AG04449 (cell line): ENCODE measurements at places on chromosomes 1 and 21.

- DNase-seq: no peak
Measured at GRCh38 chr1:196462086-196462485, 146.2 kb downstream of the KCNT2 start.

DNA sequence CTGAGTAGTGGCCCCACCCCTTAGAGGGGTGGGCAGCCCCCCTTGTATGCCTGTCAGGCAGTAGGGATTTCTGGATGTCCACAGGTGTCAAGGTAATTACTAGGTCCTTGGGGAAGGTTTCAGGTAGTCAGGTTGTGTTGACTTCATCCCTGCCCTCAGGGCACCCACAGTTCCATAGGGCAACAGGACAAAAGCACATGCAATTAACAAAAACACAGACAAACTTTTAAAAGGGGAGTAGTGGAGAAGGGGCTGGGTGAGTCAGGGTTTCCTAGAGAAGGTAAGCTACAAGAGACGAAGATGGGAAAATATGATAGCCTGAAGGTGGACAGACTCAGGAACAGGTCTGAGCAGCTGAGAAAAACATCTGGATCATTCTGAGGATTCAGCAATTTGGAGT is 14.1 kb downstream of the KRTCAP2 start:
- no peak for DNase-seq

GRCh38 chr1:215146240-215146975 is 63.9 kb downstream of the KCNK2 start:
- DNase-seq: no peak

GRCh38 chr1:43446388-43446740 is 7.4 kb downstream of the HYI start:
- no peak for DNase-seq

DNA sequence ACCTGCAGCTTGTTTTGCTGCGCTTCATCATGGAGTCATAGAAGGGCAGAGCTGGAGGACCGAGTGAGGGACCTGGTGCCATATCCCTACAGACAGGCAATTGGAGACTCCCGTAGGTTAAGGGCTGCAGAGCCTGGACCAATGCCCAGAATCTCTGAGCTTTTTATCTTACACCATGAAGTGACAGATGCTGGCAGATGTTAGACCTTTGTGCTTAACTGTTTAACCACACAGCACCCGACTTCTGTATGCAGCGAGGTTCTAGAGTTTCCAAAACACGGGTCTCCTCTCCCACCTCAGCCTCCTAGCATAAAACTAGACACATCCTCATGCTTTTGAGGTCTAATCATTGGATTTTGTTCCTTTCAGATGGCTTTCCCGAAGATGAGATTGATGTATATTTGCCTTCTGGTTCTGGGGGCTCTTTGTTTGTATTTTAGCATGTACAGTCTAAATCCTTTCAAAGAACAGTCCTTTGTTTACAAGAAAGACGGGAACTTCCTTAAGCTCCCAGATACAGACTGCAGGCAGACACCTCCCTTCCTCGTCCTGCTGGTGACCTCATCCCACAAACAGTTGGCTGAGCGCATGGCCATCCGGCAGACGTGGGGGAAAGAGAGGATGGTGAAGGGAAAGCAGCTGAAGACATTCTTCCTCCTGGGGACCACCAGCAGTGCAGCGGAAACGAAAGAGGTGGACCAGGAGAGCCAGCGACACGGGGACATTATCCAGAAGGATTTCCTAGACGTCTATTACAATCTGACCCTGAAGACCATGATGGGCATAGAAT is 47.6 kb downstream of the B3GALT5 start:
- DNase-seq: peak; percentile 50

- no peak for DNase-seq
Measured at GRCh38 chr1:53478502-53478818, 19.3 kb downstream of the DMRTB1 start.

- DNase-seq: no peak
Measured at GRCh38 chr1:242002072-242002471, 3.2 kb upstream of the MAP1LC3C start.

DNA sequence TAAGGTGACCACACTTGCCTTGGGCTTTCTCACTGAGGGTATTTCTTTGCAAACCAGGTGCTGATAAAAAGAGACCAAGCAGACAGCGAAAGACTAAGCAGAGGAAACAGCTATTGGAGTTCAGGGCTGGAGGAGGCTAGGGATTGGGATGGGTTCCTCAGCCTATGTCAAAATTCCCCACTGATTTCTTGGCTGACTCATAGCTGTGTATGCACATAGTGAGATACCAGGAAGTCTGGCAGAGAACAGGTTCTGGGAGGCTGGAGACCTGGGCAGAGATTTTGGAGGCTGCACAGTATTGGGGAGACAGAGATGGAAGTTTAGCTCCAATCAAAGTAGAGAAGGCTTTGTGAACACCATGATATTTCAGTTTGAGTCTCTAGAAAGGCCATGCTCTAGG is 25.3 kb downstream of the YARS1 start:
- no peak for DNase-seq

DNA sequence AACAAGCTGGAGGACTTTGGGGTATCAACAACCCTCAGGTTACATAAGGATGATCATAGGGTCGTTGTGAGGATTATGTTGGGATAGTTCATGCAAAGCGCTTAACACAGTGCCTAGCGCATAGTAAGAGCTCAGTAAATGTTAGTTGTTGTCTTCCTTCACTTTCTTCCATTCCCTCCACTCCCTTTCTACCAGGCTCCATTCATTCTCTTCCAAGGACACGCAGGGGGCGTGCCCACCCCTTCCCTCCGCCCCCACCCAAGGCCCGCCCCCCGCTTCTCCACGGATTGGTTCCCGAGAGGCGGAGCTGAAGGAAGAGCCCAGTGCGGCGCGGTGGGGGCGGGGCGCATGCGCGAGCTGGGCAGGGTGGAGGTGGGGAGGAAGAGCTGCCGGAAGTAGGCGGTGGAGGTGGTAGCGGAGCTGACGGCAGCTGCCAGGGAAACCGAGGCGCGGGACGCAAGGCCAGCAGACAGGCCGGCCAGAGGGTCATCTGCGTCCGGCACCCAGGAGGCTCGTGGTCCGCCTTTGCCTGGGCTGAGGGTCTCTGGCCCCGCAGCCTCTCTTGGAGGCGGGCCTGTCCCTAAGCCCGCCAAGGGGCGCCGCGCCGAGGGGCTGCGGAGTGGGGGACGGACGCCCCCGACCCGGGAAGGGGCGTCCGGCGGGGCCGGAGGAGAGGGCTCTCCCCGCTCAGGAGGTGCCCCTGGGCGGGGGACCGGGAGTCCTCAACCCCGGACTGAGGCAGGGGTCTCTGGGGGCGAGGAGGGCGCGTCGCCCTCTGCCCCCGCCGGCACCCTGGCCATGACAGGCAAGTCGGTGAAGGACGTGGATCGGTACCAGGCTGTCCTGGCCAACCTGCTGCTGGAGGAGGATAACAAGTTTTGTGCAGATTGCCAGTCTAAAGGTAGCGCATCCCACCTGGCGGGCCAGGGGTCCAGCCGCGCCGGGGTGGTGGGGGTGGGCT is at the start of gene SMAP2:
Gene SMAP2, plus strand, starts transcription at position 405 of the 961 bp plus-strand sequence. Its CDS starts 394 bp downstream, at position 799.
- no peak for DNase-seq

GRCh38 chr1:17297991-17298390 is 10.0 kb upstream of the PADI4 start:
- no peak for DNase-seq

GRCh38 chr1:44135886-44136285 is 5.5 kb downstream of the KLF18 start:
- DNase-seq: no peak

GRCh38 chr1:8420318-8420717 is 102.4 kb downstream of the SLC45A1 start:
- no peak for DNase-seq

DNA sequence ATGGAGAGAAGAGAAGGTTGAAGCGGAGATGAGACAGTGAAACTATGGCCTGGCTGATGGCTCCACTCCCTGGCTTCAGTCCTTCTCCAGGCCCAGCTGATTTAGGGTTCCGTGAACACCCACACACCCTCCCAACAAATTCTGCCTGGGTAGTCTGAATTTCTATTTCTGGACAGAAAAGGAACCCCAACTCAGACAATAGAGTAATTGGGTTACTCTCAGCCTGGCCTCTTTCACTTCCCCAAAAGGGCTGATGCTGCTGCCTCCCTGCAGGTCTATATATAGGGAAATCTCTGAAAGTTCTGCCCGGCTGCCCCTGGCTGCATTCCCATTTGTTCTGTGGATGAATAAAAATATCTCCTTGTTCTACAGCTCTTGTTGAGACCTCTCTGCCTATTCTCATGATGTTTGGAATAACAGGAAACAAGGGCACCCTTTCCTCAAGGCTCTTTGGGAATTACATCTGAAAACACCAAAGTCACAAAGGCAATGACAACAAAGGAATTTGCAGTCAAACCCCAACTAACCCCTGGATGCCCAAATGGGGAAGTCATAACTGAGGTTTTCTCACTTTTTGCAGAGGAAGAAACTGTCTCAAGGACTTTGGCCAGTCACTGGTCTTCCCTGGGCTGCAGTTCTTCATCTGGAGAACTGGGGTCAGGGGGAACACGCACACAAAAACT is 11.4 kb upstream of the ZSCAN20 start:
- DNase-seq: no peak

GRCh38 chr1:42786097-42786496 is 1.3 kb downstream of the TMEM269 start:
- no peak for DNase-seq

GRCh38 chr1:210049616-210050015 is 111.6 kb downstream of the SYT14 start:
- DNase-seq: no peak

- DNase-seq: no peak
Measured at GRCh38 chr1:227709451-227709850, 25.7 kb downstream of the JMJD4 start.

GRCh38 chr1:6545276-6546112 is 8.8 kb downstream of the NOL9 start:
- DNase-seq: no peak

- DNase-seq: no peak
Measured at GRCh38 chr1:11045428-11046269, 1.4 kb downstream of the MASP2 start.

DNA sequence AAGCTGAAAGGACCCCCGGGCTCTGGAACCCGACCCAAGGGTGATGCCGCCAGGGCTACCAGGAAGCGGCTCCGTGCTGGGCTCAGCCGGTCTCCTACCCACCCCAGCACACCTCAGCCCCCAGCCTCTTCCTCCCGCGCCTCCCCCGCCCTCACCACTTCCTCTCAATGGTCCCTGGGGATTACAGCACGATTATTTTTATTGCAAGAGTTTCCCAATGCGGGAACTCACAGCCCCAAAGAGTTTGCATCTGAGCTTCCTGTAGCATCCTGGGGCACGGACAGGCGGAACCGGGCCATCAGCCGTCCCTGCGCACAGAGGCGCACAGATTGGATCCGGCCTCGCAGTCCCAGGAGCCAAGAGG is 8.7 kb upstream of the SLX9 start:
- DNase-seq: no peak

DNA sequence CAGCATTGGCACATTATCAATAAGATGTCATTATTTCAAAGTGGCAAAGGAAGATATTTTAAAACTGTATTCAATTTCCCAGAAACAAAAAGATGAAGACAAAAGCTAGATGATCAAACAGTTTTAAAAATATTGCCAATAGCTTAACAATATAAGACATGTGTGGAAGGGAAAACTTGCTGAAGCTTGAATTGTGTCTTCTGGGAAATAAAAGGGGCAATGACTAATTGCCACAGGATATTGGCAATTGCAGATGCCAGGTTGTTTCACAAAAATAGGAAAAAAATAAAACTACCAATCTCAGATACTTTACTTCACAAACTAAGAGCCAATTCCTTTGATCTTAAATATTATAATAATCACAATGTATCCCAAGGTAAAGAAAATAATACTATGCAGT is 679.8 kb upstream of the ADAMTS5 start:
- no peak for DNase-seq

- DNase-seq: no peak
Measured at GRCh38 chr1:193417945-193418744, 231.7 kb upstream of the B3GALT2 start.

DNA sequence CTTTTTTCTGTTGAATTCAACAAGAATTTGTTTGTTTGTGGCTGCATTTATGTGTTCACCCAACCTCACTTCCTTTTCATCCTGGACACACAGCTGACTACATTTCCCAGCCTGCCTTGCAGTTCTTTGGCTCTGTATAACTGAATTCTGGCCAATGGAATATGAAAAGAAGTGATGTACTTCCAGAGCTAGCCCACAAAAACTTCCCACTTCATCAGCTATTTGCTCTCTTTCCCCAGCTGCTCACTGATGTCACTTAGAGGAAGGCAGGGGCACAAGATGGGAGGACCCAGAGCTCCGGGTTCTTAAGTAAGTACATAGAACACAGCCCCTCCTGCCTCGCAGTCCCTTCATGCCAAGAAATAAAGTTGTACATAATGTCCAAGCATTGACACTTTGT is 235.0 kb upstream of the FGGY start:
- peak; percentile 64 for DNase-seq

GRCh38 chr1:70458131-70458530 is 47.1 kb downstream of the CTH start:
- no peak for DNase-seq

DNA sequence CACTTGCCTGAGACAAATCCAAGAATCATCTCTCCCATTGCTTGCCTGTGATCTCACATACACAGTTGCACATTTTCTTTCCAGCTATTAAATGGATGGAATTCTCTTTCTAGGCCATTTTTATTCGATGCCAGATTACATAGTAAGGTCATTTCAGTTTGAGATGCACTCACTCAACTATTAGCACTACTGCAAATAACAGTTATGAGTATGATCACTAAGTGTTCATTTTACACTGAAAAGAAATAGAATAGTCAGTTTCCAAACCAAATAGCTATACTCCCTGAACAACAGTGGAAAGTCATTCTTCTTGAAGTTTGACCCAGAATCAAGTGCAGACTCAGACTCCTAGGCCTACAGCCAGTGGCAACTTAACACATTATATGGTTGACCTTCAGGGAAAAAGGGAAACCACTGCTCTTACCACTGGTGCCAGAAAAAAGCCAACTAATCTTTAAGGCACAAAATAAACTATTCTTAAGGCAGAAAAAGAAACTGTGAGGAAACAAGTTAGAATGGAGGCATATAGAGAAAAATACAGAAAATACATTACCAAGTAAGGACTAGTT is 31.5 kb downstream of the WNT2B start:
- DNase-seq: no peak

DNA sequence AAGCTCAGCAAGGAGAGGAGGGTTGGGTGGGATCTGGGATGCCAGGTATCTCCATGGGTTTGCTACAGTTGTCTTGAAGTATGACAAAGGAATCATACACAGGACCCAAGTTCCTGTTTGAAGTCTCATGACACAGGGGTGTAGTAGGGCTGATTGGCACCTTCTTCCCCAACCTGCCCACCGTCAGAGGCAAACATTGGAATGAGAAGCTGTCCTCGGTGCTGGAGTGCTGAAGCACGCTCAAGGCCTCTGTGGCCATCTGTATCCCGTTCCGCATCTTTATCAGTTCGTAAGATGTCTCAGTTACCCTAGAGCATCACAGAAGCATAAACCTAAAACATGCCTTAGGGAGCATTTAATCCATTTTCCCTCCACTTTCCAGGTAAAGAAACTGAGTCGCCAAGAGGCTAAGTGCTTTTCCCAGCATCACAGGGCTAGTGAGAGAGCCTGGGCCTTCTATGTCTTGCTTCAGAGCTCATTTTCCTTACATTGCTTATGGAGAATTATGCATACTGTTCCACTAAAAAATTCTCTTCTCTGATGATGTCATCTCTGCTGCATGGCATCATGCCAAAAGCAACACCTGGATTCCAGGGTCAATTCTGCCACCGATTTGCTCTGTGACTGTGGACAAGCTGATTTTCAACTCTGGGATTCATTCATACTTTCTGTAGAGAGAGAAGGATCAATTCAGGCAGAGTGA is 34.2 kb downstream of the VWA5B1 start:
- no peak for DNase-seq
